ENCODE measurements at places on chromosomes 6 and 20.

- no peaks in the 10 kb centered on the region for H3K27me3 ChIP-seq
These were observed 47.2 kb downstream of the FOXF2 start for GRCh38 chr6:1436334-1437306.

DNA sequence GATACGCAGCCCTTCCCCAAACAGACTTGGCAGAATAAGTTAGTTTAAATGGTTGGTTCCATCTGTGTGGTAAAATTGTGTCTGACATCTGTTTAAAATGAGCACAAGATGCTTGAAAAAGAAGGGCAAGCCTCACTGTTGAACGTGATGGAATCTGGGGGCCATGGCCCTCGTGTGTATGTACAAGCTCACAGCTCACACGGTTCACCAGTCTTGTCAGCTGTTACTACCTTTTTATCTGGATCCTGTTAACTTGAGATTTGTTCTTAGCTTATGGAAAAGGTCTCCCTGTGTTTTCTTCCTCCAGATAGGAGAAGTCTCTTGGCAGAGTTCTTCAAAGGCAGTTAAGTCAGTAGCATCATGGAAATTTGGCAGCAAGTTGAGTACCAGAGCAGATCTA is 270.6 kb downstream of the KHDC1L start:
- H3K4me1 ChIP-seq, result no peaks in the 10 kb centered on the region
- H3K27me3 ChIP-seq, result no peaks in the 10 kb centered on the region
- DNase-seq, result no peak
- H3K36me3 ChIP-seq, result no peaks in the 10 kb centered on the region
- no peak overlapping the region for H3K4me3 ChIP-seq

DNA sequence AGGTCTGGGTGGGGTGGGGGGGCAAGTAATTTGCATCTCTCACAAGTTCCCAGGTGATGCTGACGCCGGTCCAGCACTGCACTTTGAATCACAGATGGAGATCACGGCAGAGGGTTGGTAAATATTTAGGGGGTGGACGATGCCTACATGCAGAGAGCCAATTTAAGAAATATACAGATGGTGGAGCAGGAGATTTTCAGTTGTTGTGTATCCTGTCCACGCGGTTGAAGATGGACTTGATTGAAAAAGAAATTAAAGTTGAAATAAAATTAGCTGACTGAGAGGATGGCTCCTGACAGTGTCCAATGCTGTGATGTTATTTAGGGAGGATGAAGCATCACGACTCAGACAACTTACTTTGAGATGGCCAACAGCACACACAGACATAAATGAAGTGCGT is 74.6 kb downstream of the PHACTR3 start:
- H3K4me1 ChIP-seq, result no peaks in the 10 kb centered on the region
- H3K4me3 ChIP-seq, result no peak overlapping the region
- no peaks in the 10 kb centered on the region for H3K27me3 ChIP-seq
- no peak overlapping the region for H3K27ac ChIP-seq

DNA sequence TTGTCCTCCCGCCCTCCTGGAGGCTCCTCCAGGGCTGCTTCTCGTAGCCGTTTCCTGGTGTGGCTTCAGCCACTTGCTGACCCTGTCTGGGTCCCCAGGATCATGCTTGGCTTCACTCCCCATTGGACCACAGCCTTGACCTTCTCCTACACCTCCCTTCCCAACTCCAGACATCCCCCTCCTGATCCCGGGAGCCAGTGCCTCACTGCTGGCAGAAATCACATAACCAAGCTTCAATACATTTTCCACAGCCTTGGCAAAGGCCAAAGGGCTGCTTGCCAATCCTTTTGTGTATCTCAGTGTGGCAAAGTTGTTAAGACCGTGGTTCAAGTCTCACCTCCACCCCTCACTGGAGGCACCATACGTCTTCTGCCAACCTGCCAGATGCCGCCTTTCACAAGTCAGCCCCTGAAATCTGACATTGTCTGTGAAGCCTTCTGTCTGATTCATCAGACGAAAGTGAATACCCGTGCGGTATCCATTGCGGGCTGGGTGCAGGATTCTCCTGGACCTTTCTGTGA is 60.1 kb downstream of the PHACTR3 start:
- H3K4me1 ChIP-seq, result no peaks in the 10 kb centered on the region
- DNase-seq, result no peak
- H3K27ac ChIP-seq, result no peak overlapping the region
- H3K36me3 ChIP-seq, result no peaks in the 10 kb centered on the region

GRCh38 chr6:79301290-79301689 is 66.8 kb upstream of the HMGN3 start:
- H3K27me3 ChIP-seq, result no peaks in the 10 kb centered on the region
- DNase-seq, result peak; percentile 21
- peaks cover 2% of the 10 kb centered on the region for H3K4me1 ChIP-seq
- H3K4me3 ChIP-seq, result no peak overlapping the region
- H3K36me3 ChIP-seq, result no peaks in the 10 kb centered on the region

GRCh38 chr6:25537349-25538018 is 114.5 kb upstream of the SCGN start:
- H3K4me3 ChIP-seq, result no peak overlapping the region
- no peaks in the 10 kb centered on the region for H3K4me1 ChIP-seq
- no peak for DNase-seq
- no peaks in the 10 kb centered on the region for H3K36me3 ChIP-seq
- no peak overlapping the region for H3K27ac ChIP-seq

DNA sequence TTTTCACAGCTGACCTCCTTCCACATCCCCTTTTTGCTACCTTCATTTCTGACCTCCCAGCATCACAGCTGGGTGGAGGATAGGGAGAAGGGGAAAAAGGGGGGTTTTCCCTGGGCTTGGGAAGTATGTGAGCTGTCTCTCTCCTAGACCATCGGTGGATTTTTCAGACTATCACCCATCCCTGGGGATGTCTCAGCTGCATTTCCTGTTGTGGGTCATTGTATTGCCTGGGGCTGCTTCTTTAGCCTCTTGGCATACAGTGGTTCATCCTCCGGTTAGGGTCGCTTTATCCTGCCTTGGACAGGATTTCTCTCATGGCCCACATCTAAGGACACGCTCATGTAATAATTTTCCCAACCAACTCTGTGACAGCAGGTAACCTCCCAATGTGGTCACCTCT is 142.5 kb upstream of the ARG1 start:
- H3K36me3 ChIP-seq, result no peaks in the 10 kb centered on the region
- no peaks in the 10 kb centered on the region for H3K4me1 ChIP-seq
- peak; percentile 26 for DNase-seq
- H3K27ac ChIP-seq, result no peak overlapping the region

DNA sequence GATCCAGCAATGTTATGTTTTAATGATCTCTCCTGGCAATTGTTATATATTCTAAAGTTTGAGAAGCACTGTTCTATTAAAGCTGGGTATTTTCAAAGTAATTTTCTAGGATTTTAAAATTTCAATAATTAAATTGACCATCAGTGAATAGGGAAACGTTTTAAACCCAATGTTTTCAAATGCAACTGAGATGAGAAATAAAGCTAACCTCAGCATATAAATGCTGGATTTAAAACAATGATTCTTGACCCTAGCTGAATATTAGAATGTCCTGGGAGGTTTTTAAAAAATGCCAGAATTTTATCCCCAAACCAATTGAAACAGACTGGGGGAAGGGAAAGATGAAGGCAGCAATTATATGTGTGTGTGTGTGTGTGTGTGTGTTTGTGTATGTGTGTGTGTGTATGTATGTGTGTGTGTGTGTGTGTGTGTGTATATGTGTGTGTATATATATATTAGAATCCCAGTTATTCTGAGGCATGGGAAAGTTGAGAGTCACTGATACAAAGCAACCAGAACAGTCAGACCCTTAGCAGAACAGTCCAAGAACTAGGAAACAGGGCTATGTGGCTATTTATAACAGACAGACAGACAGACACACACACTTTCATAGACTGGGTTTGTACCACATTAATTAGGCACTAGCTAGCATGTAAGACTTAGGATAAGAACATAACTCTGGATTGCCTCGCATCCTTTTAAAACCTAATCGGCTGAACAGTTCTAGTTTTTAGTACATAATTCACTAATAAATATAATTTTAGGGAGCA is 107.8 kb downstream of the MAN1A1 start:
- no peak for DNase-seq
- no peaks in the 10 kb centered on the region for H3K36me3 ChIP-seq
- peaks cover 4% of the 10 kb centered on the region for H3K4me1 ChIP-seq
- H3K27me3 ChIP-seq, result no peaks in the 10 kb centered on the region
- no peak overlapping the region for H3K27ac ChIP-seq

DNA sequence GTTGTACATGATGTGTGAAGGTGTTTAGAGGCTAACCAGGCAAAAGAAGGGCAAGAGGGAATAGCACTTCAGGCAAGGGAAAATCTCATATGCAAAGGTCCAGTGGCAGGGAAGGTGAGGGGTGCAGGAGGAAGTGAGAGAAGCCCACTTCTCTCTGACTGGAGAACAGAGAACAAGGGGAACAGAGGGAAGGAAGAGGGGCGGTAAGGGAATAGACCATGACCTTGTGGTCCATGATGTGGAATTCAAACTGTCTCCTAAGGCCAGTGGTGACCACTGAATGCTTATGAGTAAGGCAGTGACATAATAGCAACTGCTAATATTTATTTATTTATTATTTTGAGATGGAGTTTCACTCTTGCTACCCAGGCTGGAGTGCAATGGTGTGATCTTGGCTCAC is 20.6 kb upstream of the SLC9A8 start:
- DNase-seq, result no peak
- H3K36me3 ChIP-seq, result no peaks in the 10 kb centered on the region
- H3K27ac ChIP-seq, result no peak overlapping the region
- no peak overlapping the region for H3K4me3 ChIP-seq
- no peaks in the 10 kb centered on the region for H3K27me3 ChIP-seq

GRCh38 chr6:56851074-56851473 is 103.8 kb upstream of the BEND6 start:
- no peaks in the 10 kb centered on the region for H3K27me3 ChIP-seq
- H3K27ac ChIP-seq, result peak overlapping the region; percentile 79
- peak; percentile 84 for DNase-seq
- peak overlapping the region; percentile 71 for H3K4me3 ChIP-seq

GRCh38 chr6:66403966-66404365 is 696.9 kb upstream of the EYS start:
- no peak overlapping the region for H3K27ac ChIP-seq
- H3K4me1 ChIP-seq, result no peaks in the 10 kb centered on the region
- DNase-seq, result no peak
- no peaks in the 10 kb centered on the region for H3K36me3 ChIP-seq
- no peaks in the 10 kb centered on the region for H3K27me3 ChIP-seq

GRCh38 chr20:57224641-57225138 is 41.8 kb downstream of the BMP7 start:
- no peaks in the 10 kb centered on the region for H3K36me3 ChIP-seq
- H3K4me1 ChIP-seq, result no peaks in the 10 kb centered on the region

DNA sequence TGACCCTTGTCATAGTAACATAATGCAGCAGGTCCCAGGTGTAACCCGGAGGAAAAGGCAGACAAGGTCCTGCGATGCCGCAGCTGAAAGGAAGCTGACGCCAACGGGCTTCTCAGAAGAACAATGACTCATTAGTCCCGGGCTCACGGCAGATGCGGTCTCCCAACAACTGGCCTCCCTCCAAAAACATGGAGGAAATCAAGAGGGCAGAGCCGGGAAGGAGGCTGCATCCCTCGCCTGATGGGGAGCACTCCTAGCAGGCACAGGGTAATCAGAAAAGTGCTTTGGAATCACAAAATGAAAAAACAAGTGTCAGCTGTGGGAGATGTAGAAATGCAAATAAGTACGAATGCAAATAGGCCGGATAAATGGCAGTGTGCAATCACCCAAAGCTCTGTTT is 165.2 kb upstream of the AGPAT4 start:
- H3K27me3 ChIP-seq, result no peaks in the 10 kb centered on the region
- no peaks in the 10 kb centered on the region for H3K36me3 ChIP-seq
- no peak overlapping the region for H3K27ac ChIP-seq
- no peak for DNase-seq
- peaks cover 3% of the 10 kb centered on the region for H3K4me1 ChIP-seq

- H3K27ac ChIP-seq, result no peak overlapping the region
- H3K36me3 ChIP-seq, result no peaks in the 10 kb centered on the region
These were observed 7.5 kb downstream of the SMLR1 start for GRCh38 chr6:130834482-130835251.

DNA sequence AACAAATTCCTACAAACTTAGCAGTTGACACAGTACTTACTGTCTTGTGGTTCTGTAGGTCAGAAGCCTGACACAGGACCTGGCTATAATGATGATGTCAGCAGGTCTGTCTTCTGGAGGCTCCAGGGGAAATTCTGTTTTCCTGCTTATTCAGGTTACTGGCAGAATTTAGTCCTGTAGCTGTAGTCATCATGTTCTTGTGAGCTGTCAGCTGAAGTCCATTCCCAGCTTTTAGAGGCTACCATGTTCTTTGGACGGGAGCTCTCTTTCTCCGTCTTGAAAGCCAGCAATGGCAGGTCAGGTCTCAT is 99.2 kb downstream of the HIVEP1 start:
- no peak overlapping the region for H3K27ac ChIP-seq
- DNase-seq, result no peak
- H3K36me3 ChIP-seq, result no peaks in the 10 kb centered on the region
- no peaks in the 10 kb centered on the region for H3K27me3 ChIP-seq

DNA sequence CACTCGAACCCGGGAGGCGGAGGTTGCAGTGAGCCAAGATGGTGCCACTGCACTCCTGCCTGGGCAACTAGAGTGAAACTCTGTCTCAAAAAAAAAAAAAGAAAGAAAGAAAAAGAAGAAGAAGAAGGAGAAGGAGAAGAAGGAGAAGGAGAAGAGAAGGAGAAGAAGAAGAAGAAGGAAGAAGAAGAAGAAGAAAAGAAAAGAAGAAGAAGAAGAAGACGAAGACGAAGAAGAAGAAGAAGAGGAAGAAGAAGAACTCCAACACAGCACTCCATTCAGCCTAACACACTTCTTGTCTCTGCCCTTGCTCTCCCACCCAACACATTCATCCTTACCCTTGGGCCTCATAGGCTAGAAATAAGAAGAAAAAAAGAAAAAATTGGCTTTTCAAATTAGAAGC is 6.9 kb downstream of the ZFP57 start:
- no peak overlapping the region for H3K4me3 ChIP-seq
- no peak for DNase-seq
- no peaks in the 10 kb centered on the region for H3K36me3 ChIP-seq
- H3K4me1 ChIP-seq, result no peaks in the 10 kb centered on the region
- no peaks in the 10 kb centered on the region for H3K27me3 ChIP-seq
- H3K27ac ChIP-seq, result no peak overlapping the region

DNA sequence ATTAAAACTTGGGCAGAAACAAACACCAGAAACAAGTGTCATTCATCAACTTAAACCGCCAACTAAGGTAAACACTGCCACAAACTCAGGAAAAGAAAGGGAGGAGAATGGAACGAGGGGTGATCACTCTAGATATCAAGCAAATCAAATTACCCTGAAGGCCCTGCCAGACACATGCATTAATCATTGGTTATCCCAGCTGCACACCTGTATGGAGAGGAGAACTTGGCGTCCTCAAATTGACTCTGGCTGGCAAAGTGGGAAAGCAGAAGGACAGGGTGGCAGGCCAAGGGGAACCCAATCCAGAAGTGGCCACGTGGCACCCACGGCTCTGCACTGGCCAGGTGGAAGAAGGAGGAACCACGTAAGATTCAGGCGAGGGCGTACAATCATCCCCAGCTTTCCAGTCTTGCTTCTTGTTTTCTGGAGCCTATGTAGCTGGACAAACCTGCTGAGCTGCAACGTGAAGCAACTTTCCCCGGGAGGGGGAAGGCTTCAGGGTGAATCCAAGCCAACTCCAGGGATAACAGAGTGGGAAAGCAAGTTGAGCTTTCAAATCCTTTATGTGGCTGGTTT is 156.2 kb upstream of the JARID2 start:
- H3K36me3 ChIP-seq, result no peaks in the 10 kb centered on the region
- H3K27me3 ChIP-seq, result no peaks in the 10 kb centered on the region
- H3K27ac ChIP-seq, result no peak overlapping the region

- no peak overlapping the region for H3K27ac ChIP-seq
- no peaks in the 10 kb centered on the region for H3K36me3 ChIP-seq
These were observed 73.9 kb downstream of the PKIB start for GRCh38 chr6:122683989-122684651.

- no peaks in the 10 kb centered on the region for H3K4me1 ChIP-seq
- DNase-seq, result no peak
- no peak overlapping the region for H3K27ac ChIP-seq
- no peak overlapping the region for H3K4me3 ChIP-seq
- H3K36me3 ChIP-seq, result no peaks in the 10 kb centered on the region
These were observed 113.7 kb upstream of the LOC128125822 start for GRCh38 chr6:63458480-63459115.
